Stimulated activated CD4-positive, alpha-beta T cell treated with anti-CD3 and anti-CD28 coated beads, TNF-alpha, amount 100 ng/mL, for 4 hours (primary cell): ENCODE measurements at places on chromosomes 12 and 14.

- DNase-seq: no peak
Measured at GRCh38 chr12:125149160-125150108, 84.2 kb downstream of the AACS start.

DNA sequence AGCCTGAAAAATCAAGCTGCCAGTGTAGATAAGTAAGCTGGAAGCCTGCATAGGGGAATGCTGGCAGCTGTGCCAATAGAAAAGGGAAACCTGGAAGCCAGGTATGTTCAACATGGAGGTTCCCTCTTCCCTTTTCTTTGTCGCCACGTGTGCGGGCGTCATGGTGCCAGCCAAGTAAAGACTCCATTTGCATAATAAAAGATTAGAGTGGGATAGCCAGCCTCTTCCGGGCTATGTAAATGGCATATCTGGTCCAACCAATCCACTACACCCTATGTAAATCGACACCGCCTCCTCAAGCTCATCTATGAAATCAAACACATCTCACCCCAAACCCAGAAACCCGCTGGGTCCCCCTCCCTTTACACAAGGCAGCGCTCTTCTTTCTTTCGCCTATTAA lies 5.6 kb upstream of the ADGRD1 start:
- DNase-seq: no peak

DNA sequence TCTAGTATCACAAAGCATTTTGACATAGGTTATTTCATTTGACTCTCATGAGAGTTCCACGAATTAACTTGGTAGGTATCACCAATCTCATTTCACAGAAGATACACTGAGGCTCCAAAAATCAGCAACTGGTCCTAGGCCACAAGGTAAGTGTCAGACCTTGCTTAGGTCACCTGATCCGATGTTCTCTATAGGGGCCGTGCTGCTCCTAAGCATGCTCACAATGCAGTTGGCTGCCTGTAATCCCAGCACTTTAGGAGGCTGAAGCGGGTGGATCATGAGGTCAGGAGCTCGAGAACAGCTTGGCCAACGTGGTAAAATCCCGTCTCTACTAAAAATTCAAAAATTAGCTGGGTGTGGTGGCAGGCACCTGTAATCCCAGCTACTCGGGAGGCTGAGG lies 78.7 kb upstream of the FOXN3 start:
- no peak for DNase-seq

GRCh38 chr12:62520361-62520760 lies 53.7 kb downstream of the MON2 start:
- no peak for DNase-seq

- no peak for DNase-seq
Measured at GRCh38 chr12:62916632-62917425, 18.1 kb downstream of the PPM1H start.

DNA sequence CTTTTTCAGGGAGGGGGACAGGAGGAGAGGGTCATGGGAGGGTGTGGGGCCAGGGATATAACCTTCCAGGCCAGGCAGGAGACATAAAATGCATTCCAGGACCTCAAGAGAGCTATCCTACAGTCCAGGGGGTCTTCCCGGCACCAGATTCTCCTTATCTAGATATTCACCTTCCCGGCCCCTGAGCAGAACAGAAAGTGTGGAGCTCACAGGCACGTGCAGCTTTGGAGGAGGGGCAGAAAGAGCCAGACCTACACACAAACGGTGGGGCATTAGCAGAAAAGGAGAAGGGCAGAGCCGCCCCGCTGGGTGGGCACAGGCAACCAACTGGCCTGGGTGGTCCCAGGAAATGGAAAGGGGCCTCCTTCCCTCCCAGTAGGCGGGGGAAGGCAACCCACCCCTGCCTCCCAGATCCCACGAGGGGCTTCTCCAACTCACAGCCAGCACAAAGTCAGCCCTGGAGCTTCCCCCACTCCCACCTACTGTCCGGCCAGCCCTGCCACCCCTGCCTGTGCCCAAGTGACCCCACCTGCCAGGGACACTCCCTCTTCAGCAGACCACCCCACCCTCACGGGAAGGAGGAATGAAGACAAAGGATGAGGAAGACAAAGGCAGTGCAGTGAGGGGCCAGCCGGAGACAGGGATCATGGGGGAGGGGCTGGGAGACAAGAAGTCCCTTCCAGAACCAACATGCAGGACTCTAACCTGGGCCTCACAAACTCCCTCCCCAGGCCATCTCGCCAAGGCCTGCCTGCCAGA lies 33.3 kb downstream of the CCDC85C start:
- DNase-seq: no peak

GRCh38 chr14:89058697-89059096 lies 234.2 kb downstream of the TTC8 start:
- no peak for DNase-seq

GRCh38 chr14:72849222-72849621 lies 44.7 kb downstream of the DPF3 start:
- DNase-seq: no peak

DNA sequence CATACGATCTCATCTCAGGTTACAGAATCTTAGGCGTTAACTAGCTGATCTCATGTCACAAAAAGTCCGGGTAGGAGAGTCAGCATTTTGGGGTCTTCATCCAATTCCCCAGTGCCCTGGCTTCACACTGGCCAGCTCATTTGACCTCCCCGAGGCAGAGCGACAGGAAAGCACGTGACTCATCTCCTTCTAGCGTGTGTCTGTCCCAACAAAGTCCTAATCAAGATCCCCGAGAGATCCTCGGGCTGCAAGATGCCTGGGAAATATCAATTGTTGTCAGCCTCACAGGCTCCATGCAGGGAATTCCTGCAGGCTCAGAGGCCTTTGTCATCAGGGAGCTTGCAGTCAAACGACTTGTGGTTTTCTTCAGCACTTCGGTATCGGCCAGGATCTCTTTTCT lies 57.5 kb downstream of the ZNF664 start:
- no peak for DNase-seq

DNA sequence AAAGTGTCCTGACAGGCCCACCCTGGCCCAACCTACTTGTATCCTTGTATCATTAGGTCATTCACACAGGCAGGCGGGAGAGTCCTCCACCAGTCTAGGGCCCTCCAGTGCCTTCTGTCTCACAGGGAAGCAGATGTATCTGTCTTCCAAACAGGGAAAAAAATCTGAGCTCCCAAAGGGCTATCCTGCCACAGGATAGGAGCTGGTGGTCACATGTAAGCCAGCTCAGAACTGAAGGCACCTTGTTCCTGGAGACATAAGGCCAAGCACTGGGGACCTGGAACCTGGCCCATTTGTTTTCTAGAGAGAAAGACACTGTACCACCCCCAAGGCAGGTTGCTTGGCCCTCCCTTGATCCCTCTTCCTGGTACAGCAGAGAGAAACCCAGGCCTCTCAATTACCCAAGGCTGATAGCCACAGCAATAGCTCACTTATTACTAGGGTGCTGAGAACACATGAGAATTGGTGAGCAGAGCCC lies 19.4 kb upstream of the PLEKHH1 start:
- DNase-seq: no peak

GRCh38 chr12:8127138-8127537 lies 3.7 kb downstream of the CLEC4A start:
- no peak for DNase-seq
